ENCODE measurements at places on chromosomes 4 and X. TPM values are rescaled to one million over a fixed set of nuclear protein-coding genes. Genes with fewer than 3 reads are reported as not detected.

TLR1 gene
- 2.7 TPM for total RNA-seq

C4orf36 gene
- total RNA-seq: 0.06 TPM

PDCL2 gene
- not detected for total RNA-seq

RHOXF1 gene
- not detected for total RNA-seq

SORCS2 gene
- 0.52 TPM for total RNA-seq

FAM133A gene
- total RNA-seq: not detected

SPINK2 gene
- not detected for total RNA-seq

ZCCHC12 gene
- total RNA-seq: 0.19 TPM

HMX1 gene
- total RNA-seq: not detected

DNA sequence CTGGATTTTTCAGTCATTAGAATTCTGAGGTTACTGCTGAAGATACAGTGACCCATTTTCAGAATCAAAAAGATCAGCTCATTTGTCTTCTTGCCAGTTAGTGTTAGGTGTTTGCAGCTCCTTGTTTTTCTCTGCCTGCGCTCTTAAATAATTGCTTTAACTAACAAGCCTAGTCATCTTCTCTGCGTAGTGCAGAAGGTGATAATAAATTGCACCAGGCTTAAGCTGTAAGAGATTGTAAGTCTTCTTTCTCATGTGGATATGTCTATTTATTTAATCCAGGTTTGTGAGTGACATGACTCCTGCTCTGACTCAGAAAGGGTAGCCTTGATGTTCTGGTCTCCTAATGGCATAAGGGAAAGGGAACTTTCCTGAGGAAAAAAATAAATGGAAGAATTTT lies 167.2 kb downstream of the CEP135 start:
- DNase-seq: no peak

DNA sequence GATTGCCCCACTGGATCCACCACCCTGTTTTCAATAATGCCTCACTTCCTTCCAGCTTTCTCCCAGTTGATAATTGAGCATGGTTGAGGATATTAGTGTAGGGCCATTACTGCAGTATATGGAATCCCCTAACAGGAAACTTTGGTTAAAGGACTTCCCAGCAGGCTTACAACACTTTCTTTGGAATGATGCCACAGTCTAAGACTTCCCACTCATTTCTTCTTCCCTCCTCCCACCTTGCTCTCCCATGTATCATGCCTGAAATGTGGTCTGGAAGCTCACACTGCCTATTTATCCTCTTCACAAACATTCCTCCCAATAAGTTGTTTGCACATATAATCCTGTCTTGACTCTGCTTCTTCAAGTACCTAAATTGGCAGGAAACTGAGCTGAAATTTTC lies 863.3 kb downstream of the CENPC start:
- DNase-seq: peak; percentile 25

DNA sequence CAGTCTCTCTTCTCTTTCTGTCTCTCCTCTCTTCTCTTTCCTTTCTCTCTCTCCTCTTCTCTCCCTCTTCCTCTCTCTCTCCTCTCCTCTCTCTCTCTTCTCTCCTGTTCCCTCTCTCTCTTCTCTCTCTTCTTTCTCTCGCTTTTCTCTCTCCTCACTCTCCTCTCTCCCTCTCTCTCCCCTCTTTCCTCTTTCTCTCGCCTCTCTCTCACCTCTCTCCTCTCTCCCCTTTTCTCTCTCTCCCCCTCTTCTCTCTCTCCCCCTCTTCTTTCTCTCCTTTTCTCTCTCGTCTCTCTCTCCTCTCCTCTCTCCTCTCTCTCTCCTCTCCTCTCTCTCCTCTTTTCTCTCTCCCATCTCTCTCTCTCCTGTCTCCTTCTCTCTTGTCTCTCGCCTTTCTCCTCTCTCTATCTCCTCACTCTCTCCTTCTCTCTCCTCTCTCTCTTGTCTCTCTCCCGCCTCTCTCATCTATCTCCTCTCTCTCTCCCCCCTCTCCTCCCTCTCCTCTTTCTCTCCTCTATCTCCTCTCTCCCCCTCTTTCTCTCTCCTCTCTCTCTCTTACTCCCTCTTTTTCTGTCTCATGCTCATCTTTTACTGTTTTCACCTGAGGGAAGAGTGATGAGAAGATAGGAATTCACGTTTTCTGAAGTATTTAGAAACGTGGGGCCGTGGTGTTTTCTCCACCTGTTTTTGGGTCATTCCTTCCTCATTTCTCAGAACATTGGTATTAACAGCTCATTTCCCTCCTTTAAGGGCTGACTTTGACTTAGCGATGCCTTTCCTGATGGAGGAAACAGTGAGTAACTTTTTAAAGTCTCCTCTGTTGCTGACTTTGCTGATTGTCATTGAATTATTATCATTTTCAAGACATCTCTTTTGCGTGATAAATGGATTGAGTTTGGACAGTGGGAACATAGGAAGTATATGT lies 80.6 kb upstream of the CD99 start:
- DNase-seq: peak; percentile 55

DNA sequence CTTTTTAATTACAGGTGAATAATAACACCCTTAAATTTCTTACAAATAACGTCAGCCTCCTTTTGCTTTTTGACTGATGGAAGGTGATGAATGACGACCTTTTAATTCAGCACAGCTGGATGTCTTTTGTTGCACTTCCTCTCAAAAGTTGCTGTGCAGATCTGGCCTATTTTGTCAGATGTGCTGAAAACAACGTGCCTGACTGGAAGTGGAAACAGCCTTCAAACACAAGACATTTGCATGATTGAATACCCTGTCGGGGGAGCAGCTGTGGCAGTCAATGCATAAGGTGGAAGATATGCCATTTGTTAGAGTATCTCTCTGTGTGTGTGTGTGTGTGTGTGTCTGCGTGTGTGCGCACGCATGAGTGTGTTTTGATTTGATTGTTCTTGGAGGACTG lies 579.7 kb downstream of the SPRY1 start:
- DNase-seq: peak; percentile 66

- DNase-seq: peak; percentile 46
Observed at GRCh38 chr4:109721033-109721432, 8.8 kb downstream of the PLA2G12A start.

- DNase-seq: no peak
Observed at GRCh38 chr4:166197166-166197565, 324.1 kb downstream of the TLL1 start.

DNA sequence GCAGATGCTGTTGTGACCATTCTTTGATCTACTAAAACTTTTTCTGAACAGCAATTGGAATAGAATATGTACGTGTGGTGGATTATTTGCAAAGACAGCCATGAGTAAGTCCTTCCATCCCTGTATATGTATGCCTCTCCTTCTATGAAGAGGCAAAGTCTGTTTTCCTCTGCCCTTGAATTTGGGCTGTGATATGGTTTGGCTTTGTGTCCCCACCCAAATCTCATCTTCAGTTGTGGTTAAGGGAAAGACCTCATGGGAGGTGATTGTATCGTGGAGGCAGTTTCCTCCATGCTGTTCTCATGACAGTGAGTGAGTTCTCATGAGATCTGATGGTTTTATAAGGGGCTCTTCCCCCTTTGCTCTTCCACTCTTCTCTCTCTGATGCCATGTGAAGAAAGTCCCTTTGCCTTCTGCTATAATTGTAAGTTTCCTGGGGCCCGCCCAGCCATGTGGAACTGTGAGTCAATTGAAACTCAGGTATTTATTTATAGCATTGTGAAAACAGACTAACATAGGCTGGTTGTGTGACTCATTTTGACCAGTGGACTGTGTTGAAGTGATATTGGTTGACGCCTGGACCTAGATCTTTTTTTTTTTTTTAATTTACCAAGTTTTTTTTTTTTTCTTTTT lies 108.3 kb upstream of the CAMK2D start:
- peak; percentile 74 for DNase-seq

GRCh38 chr4:23361453-23361852 lies 528.4 kb downstream of the PPARGC1A start:
- DNase-seq: no peak

GRCh38 chr4:183621875-183622274 lies 37.1 kb downstream of the RWDD4 start:
- DNase-seq: no peak

GRCh38 chr4:67931256-67931655 lies 32.0 kb downstream of the TMPRSS11A start:
- DNase-seq: no peak

- peak; percentile 45 for DNase-seq
Observed at GRCh38 chr4:163755013-163755412, 260.5 kb downstream of the TMA16 start.

- DNase-seq: peak; percentile 77
Observed at GRCh38 chr4:22515145-22515887, 550 bp downstream of the ADGRA3 start.

DNA sequence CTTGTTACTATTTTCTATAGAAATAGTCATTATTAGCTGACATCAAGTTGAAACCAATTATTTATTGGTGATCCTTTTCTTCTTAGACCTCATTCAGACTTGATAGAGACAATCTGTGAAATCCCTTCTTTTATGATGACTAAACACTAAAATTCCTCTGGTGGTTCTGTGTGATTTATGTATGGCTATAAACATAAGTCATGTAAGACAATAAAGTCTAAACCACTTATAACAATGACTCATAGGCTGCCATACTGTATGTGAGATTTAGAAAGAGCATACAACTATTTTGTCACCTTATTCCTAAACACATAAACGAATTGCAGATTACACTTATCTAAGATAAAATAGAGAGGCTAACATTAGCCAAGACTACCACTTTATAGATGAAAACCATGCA lies 101.1 kb upstream of the PRR32 start:
- DNase-seq: no peak

DNA sequence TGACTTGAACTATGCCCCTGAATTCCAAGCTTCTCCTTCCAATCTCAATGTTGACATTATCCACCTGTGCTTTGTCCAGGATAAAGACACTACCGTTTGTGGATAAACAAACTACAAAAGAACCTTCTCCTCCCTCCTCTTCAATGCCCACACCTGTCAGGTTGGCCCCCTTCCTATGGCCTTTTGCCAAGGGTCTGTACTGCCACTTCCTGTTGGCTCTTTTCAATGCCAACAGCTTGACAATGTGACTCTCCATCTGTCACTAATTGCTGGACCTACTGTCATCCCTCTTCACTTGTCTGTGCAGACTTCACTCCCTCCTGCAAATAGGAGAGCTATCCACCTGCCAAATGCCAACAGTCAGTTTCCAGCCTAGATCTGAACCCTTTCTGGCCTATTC lies 35.8 kb upstream of the MID1 start:
- DNase-seq: no peak

DNA sequence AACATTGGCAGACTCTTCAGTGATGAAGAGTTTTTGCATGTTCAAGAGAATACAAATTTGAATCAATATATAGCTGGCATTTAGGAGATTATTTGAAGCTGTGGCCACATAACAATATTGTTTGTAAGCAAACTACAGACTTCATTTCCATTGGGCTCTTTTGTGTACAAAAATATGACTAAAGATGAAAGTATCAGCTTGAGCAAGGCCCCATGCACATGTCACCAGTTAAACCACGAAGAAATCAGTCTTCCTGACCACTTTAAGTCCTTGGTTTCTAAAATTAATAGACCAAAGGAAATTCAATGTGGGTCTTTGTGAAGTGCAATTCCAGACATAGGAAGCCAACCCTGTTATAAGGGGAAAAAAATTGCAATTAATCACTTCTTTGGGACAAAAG lies 1664.6 kb upstream of the ADGRL3 start:
- no peak for DNase-seq

DNA sequence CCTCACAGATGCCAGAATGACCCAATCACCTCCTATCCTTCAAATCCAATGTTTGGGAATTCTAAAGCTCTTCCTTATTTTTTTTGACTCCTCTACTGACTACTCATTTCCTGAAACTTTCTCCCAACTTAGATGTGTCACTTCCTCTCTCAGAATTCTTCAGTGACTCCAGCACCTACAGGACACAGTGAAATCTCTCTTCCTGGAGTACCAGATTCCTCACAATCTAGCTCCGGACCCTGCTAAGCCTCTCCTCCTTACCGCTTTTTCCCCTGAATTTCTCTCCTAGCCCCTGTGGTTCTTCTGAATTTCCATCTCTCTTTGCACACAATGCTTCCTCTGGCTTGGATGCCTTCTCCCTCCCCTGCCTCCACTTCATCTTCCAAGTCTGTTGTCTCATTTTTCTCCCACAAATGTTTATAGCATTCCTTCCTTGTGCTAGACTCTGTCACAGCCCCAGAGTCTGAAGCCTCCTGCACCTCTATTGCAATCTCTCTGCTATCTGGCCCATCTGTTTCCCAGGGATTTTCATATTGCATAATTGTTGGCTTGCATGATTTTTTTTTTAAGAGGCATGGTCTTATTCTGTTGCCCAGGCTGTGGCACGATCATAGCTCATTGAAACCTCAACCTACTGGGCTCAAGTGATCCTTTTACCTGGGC lies 80.1 kb downstream of the ANAPC4 start:
- DNase-seq: peak; percentile 38

GRCh38 chrX:132393992-132394391 lies 94.8 kb downstream of the MBNL3 start:
- DNase-seq: no peak

- DNase-seq: no peak
Observed at GRCh38 chrX:14753441-14753840, 119.4 kb downstream of the FANCB start.
